ENCODE measurements at places on chromosomes 5 and 9.
A peak's percentile ranks its signal among the peaks of the same experiment; 100 is the strongest.

GRCh38 chr5:52709167-52709925 is 78.4 kb upstream of the ITGA1 start:
- DNase-seq: peak; percentile 14

- no peak for DNase-seq
These were observed 580.6 kb downstream of the PTPRD start for GRCh38 chr9:10032166-10032565.

DNA sequence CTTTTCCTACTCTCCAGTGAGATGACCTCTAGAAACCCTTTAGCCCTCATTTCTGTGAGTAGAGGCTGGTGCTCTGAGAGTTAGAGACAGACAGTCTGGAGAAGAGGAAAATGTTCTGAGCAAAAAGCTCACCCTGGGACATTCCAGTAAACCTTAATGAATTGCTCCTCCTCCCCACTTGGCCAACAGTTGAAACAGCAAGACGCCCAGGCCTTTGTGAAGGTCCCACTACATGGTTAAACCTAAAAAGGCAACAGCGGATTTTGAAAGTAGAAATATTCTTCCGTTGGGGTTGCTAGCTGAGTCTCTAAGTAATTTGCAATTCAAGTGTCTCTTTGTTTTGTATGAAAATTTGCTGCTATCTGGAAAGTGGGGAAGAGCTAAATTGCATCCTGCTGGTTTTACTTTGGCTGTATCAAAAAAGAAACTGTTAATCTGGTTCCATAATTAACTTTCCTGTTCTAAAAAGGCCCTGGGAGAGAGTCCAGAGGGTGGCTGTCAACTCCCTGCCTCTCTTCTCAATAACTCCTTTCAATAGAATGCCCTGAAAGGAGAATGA is 63.8 kb downstream of the ATP10B start:
- no peak for DNase-seq

DNA sequence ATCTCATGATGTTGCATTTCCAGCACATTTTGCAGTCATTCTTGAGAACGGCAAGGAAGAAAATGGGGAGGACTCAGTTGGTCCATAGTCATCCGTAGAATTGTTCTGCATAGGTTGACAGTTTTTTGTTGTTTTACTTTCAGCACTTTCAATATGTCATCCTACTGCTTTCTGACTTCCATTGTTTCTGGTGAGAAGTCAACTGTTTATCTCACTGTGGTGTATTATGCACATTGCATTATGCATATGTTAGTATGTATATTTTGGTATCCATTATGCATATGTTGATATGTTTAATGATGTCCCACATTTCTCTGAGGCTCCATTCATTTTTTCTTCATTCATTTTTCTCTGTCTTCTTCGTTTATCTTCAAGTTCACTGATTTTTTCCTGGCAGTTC is 10.5 kb downstream of the ADAMTS16 start:
- DNase-seq: no peak

GRCh38 chr5:169628892-169629291 is 8.2 kb upstream of the DOCK2 start:
- DNase-seq: no peak

DNA sequence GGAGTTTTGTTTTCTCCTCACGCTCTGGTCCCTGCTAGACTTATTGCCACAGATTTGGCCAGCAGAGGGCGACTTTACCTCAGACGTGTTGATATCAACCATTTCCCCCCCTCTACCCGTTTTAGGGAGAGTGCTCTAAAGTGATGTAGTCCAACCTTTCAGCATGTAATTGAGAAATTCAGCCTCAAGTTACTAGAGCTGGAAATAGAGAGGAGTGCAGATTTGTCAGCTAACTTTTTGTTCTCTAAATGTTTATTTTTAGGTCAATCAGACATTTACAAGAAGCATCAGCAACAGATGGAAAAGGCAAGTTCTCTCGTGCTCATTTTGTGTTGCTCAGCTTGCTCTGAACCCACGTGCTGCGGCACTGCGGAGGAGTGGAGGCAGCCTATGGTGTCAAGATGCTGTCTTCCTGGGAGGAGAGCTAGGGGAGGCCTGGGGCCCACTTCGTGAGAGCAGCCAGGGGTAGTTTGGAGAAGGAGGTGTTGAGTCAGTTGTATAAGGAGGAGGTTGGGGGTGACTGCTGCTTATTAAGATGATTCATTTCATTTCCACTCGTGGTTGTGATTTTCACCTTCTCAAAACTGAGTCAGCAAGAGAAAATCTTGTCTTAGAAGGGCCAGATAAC is 53.6 kb downstream of the GPR107 start:
- peak; percentile 92 for DNase-seq

- DNase-seq: no peak
These were observed 59.6 kb upstream of the SPATA31C2 start for GRCh38 chr9:88197781-88198340.

- DNase-seq: no peak
These were observed 94.3 kb downstream of the DAP start for GRCh38 chr5:10666531-10667299.

GRCh38 chr9:117268847-117269446 is 145.9 kb downstream of the ASTN2 start:
- DNase-seq: no peak

DNA sequence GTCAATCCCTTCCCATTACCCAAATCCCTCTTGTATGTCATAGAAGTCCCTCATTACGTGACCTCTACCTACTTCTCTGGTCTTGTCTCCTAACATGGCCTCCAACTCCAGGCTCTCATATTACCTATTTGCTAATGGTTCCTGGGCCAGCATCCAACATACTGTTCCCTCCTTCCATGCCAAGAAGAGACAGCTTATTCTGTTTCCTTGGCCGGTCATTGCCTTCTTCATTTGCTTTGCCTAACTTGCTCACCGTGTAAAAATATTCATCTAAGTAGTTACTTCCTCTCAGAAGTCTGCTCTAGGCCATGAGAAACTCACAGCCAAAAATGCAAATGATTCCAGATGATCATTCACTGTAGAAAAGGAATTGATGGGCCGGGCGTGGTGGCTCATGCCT is 8.9 kb upstream of the IL6ST start:
- no peak for DNase-seq

DNA sequence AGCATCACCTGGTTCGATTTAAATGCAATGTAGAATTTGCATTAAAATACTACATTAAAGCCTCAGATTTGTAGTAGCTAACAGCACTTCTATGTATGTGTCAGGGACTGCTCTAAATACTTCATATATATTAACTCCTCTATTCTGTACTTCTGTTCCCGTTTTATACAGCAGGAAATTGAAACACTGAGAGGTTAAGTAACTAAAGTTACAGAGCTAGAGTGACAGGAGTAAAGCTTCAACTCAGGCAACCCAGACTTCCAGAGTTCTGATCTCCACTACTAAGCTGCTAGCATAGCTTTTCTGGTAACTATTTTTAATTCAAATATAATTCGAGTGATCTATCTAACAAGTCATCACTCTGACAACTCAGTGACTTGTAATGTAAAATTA is 619 bp upstream of the APC start:
- no peak for DNase-seq

- DNase-seq: no peak
These were observed 79.4 kb downstream of the AUH start for GRCh38 chr9:91282292-91282691.

GRCh38 chr5:106822851-106823250 is 847.9 kb downstream of the EFNA5 start:
- no peak for DNase-seq

- DNase-seq: peak; percentile 44
These were observed 48.9 kb downstream of the DAB2IP start for GRCh38 chr9:121700165-121700831.

- no peak for DNase-seq
These were observed 43.3 kb upstream of the SSBP2 start for GRCh38 chr5:81794226-81794625.

GRCh38 chr9:76150013-76150412 is 244.2 kb downstream of the RFK start:
- no peak for DNase-seq

GRCh38 chr5:143201589-143201988 is 201.9 kb downstream of the NR3C1 start:
- no peak for DNase-seq

- no peak for DNase-seq
These were observed 257.8 kb downstream of the BNC2 start for GRCh38 chr9:16612627-16613026.

GRCh38 chr5:179720222-179720621 is 12.4 kb upstream of the MAML1 start:
- DNase-seq: no peak

GRCh38 chr9:86413971-86414880 is 60.0 kb upstream of the TUT7 start:
- no peak for DNase-seq

DNA sequence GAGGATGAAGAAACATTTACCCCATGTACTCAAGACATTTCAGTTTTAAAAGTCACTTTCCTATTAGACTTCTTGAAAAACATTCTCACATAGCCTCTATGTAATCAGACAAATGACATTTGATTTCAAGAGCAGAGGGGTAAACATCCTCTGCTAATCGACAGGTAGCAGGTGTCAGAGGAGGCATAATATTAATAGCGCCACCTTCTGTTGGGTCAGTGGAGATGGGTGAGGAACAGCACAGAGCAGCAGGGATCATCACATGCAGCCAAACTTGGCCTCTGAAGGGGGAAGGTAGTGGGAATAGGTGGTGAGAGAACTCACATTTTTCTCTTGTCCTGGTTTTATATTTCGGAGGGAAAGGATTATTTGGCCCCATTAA is 3.3 kb upstream of the LSM11 start:
- DNase-seq: peak; percentile 32

DNA sequence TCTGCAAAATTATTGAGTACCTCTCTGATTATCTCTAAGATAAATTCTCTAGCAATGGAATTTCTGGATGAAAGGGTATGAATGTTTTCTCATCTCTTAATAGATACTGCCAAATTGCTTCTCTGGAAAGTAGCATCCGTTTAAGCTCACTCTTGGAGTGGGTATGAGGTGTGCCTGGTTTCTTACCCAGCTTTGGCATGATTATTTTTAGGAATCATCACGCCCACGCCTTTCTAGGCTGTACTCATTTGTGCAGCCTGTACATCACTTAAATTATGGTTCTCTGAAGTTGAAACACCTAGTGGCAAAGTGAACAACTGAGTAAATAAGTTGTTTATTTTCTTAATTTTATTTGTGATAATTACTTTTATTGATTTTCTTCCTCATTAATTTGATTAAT is 156.5 kb upstream of the IL12B start:
- DNase-seq: no peak

DNA sequence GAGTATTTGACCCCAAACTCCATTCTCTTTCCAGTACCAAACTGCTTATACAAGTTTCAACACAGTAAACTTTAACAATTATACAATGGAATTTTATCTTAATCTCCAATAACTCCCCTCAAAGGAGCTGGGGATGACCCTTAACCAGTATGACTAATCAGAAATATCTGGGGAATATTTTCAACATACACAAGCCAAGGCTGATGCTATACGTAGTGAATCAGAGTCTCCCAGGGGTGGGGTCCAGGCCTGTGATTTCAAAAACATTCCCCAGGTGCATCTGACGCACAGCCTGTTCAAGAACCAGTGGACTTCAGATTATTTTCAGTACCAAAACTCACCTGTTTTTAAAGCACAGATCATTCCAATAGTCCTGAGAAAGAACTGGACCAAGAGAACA is 11.8 kb upstream of the SEMA5A start:
- no peak for DNase-seq

DNA sequence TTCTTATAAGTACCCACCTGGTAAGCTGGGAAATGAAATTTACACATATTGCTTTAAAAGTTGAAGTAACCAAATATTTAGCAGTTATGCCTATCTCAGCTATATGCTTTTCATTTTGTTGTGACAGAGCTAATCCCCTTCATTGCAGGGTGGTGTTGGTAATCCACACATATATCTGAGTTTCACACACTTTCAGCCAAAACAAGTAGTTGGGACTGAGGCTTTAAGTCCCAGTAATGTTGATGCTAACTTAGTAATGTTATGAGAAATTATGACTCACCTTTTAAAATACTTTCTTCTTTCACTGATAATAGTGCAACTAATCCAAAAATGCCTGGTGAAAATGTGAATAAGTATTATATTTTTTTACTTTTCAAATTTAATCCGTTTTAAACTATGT is 19.2 kb upstream of the RICTOR start:
- no peak for DNase-seq

DNA sequence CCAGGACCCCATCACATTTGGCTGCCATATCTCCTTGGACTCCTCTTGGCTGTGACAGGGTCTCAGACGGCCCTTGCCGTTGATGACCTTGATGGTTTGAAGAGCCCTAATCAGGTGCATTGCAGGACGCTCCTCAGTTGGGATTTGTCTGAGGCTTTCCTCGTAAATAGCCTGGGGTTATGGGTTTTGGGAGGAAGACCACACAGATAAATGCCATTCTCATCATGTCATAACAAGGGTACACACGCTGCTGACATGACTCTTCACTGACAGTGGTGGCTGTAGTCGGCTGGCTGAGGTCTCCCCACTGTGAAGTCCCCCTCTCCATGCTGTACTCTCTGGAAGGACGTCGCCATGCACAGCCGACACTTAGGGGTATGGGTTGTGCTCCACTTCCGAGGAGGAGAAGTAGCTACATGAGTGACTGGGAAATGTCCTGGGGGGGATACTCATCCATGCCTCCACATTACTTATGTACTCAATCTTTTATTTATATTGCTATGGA is 42.9 kb upstream of the SPTLC1 start:
- DNase-seq: no peak

GRCh38 chr5:95951916-95952315 is 9.7 kb downstream of the ELL2 start:
- DNase-seq: no peak

DNA sequence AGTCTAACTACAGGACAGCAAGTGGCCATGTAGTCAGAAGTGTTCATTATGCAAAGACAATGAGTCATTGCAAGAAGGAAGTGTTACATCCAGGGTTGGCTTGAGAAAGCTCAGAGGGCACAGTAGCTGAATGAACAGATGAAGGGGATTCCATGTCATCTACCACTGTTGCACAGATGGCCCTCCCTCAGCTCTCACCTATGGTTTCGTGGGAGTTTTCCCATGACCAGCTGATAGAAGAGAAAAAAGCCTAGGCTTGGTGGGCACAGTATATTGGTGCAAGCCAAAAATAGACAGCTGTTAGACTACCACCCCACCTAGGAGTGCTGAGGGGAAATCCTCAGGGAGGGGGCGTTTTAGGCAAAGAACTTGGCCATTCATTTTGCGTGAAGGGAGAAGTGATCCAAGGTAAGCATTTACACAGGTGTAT is 217.0 kb downstream of the DMRT2 start:
- DNase-seq: no peak

- no peak for DNase-seq
These were observed 151.1 kb downstream of the ARL15 start for GRCh38 chr5:54159153-54159892.

Data from activated CD4-positive, alpha-beta T cell treated with anti-CD3 and anti-CD28 coated beads for 36 hours (primary cell).